Pancreas (tissue), 10 donors: ENCODE measurements at places on chromosomes 3 and 15. TPM values are rescaled to one million over a fixed set of nuclear protein-coding genes. Genes with fewer than 3 reads are reported as not detected.

The CHL1 gene
- 0.23 TPM for polyA plus RNA-seq

The SRP14 gene
- polyA plus RNA-seq: 155 TPM

The PHLDB2 gene
- 22.6 TPM for polyA plus RNA-seq

The FBN1 gene
- 1.9 TPM for polyA plus RNA-seq

The PRSS50 gene
- 0.87 TPM for polyA plus RNA-seq

The ACTC1 gene
- polyA plus RNA-seq: 1.6 TPM

The FBXW12 gene
- polyA plus RNA-seq: 5.6 TPM

The CLK3 gene
- polyA plus RNA-seq: 89.9 TPM

The CLSTN2 gene
- polyA plus RNA-seq: 0.65 TPM

The TUBGCP5 gene
- polyA plus RNA-seq: 7.4 TPM

The FRMD4B gene
- polyA plus RNA-seq: 5.2 TPM

The CFAP20DC gene
- 0.61 TPM for polyA plus RNA-seq

The C3orf49 gene
- not detected for polyA plus RNA-seq

The RBP2 gene
- 1.0 TPM for polyA plus RNA-seq

The C3orf52 gene
- 11.2 TPM for polyA plus RNA-seq

The UCN2 gene
- polyA plus RNA-seq: not detected

The RASGRP1 gene
- 0.76 TPM for polyA plus RNA-seq

The USP3 gene
- polyA plus RNA-seq: 35.8 TPM

The LCTL gene
- not detected for polyA plus RNA-seq

The RTF1 gene
- polyA plus RNA-seq: 7.9 TPM

The ADAMTS7 gene
- polyA plus RNA-seq: 1.3 TPM

The ACOX2 gene
- 11.3 TPM for polyA plus RNA-seq

The HDDC3 gene
- polyA plus RNA-seq: 16.6 TPM

The GUCA1C gene
- 2.9 TPM for polyA plus RNA-seq

The CASR gene
- polyA plus RNA-seq: 6.9 TPM

The SLC28A2 gene
- not detected for polyA plus RNA-seq

The CPNE9 gene
- polyA plus RNA-seq: 0.85 TPM

The RHCG gene
- 0.68 TPM for polyA plus RNA-seq

The MITF gene
- polyA plus RNA-seq: 1.8 TPM

The GHSR gene
- polyA plus RNA-seq: 0.85 TPM

The NDN gene
- polyA plus RNA-seq: 38.9 TPM

The RPUSD2 gene
- polyA plus RNA-seq: 4.4 TPM

The LIPH gene
- polyA plus RNA-seq: 4.6 TPM

The PLA2G4E gene
- not detected for polyA plus RNA-seq

The TMEM207 gene
- not detected for polyA plus RNA-seq

The EHD4 gene
- 8.5 TPM for polyA plus RNA-seq

The TUSC7 gene
- polyA plus RNA-seq: not detected

The MYL3 gene
- polyA plus RNA-seq: 1.0 TPM

The HAUS2 gene
- polyA plus RNA-seq: 5.4 TPM

The NEK10 gene
- polyA plus RNA-seq: 0.30 TPM

The PARP15 gene
- polyA plus RNA-seq: 0.80 TPM

The ZNF592 gene
- polyA plus RNA-seq: 9.1 TPM

The CHDH gene
- polyA plus RNA-seq: 9.3 TPM

The CLEC3B gene
- polyA plus RNA-seq: 31.9 TPM

The CHRM5 gene
- not detected for polyA plus RNA-seq

The DBR1 gene
- 7.6 TPM for polyA plus RNA-seq

The TP63 gene
- polyA plus RNA-seq: 0.02 TPM

The TMPRSS7 gene
- polyA plus RNA-seq: not detected

The NR2F2 gene
- 7.0 TPM for polyA plus RNA-seq

The POC1A gene
- 0.46 TPM for polyA plus RNA-seq
